ENCODE measurements at places on chromosomes 5 and 9.

GRCh38 chr5:62354028-62354874 lies 48.2 kb downstream of the KIF2A start:
- DNase-seq: no peak

DNA sequence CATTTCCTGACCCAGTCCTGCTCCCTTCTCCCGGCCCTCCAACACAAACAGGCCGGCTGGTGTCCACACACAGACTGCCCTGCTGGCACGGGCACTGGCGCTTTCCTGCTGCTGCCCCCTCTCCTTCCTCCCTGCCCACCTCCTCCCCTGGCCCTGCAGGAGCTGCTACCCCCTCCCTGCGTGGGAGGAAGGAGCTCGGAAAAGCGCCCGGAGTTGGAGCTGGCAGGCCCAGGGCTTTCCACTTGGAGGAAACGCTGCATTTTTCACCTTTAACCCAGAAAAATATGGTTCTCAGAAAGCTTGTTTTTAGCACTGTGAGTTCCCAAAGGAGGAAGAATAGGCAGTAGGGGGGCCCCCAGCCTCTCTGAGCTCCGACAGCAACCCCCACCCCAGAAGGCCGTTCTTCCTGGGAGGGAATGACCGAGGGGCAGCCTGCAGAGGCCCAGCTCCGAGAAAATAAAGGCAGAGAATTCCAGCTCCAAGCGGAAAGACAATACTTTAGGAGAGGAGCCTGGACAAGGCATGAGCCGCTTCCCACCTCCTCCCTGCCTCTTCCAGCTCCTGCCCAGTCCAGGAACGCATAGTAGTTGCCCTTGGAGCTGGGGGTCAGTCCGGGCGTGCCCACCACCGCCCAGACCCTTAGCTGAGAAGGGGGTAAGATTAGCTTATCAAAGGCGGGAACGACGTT lies 88.9 kb downstream of the LIFR start:
- DNase-seq: no peak

DNA sequence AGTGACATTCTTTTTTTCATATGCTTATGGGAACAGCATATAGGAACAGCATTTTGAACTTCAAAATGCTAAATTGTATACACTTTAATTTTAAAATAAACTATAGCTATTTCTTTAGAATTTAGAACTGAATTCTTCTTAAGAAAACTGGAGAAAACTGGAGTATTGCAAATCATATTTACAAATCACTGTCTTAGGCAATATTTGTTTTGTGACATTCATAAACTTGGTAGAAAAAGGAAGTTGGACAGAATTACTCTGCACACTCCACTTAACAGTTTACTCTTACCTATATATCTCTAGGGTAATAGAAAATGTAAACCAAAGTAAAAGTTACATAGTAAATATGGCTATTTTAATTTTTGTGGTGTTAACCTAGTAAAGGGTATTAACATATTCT lies 3.1 kb downstream of the DMRTA1 start:
- DNase-seq: no peak

DNA sequence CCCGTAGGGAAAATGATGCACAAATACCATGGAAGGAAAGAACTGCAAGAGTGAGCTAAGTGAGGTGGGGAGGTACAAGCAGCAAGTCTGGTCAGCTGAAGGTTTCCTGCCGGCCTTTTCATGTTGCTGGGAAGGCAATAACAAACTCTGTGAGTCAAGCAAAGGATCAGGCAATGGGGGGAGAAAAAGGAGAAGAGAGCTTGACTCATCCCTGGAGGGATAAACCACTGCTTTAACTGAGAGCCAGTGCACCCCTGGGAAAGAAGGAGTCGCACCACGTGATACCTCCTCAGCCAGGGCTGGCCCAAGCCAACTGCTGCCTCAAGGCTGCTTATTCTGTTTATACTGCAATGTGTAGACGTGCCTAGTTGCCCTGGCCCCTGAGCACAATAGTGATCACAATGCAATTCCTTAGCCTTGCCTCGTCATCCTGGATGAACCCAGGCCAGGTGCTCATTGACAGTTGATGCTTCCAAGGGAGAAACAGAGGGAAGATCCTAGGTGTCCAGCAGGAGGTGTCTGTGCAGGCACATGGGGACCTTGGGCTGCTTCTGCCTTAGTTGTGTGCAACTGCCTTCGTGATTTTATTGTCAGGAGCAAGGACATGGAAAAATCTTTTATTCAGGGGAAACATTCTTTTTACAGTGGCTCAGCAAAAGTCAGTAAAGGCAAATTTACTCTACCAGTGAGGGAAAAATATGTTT lies 203.0 kb upstream of the TUT7 start:
- no peak for DNase-seq

DNA sequence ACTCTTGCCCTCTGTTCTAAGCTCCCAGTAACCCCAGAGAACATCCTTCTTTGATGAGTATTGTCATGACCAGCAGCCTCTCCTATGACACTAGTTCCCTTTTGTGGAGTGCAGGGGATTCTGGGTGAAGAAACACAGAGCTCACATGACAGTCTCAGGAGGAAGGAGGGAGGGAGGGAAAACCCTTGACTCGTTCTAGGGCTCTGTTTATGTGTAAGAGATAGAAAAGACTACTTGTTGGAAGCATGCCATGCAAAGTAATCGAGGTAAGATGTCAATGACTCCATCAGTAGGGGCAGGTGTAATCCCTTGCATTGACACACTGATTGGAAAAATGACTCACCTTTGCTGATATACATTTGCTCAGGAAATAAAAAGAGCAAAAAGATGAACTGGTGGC lies 190.2 kb upstream of the ELL2 start:
- DNase-seq: no peak

DNA sequence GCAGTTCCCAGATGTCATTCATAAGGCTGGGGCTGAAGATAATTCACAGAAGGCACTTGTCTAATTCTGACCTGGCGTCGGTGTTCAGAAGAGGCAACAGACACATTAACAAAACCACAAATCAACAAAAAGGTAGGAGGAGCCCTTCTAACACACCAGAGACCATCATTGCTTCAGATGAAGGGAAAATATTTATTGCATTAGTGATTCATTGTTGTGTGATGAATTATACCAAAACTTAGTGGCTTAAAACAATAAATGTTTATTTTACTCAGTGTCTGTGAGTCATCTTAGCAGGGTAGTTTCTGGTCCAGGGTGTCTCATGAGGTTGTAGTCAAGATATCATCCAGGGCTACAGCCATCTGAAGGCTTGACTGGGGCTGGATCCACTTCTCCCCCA lies 91.3 kb upstream of the KIF2A start:
- DNase-seq: no peak

- DNase-seq: peak; percentile 17
These were observed 1.5 kb downstream of the GAS1 start for GRCh38 chr9:86945728-86946200.

DNA sequence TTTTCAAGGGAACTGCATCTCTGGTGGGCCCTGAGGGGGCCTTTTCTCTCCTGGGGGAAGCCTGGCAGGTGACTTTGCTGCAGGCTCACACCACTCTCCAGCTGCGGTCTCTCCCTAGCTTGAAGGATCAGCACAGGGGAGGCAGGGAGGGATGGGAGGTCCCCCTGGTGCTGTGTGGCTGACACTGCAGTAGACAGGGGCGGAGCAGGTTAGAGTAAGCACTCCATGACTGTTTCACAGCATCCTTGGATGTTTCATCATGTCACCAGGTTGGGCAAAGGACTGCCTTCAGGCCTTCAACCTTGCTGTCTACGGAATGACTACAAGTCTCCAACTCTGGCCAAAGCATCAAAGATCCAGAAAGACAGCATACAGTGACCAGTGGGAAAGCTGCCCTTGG lies 470.7 kb downstream of the CDK5RAP2 start:
- DNase-seq: no peak

DNA sequence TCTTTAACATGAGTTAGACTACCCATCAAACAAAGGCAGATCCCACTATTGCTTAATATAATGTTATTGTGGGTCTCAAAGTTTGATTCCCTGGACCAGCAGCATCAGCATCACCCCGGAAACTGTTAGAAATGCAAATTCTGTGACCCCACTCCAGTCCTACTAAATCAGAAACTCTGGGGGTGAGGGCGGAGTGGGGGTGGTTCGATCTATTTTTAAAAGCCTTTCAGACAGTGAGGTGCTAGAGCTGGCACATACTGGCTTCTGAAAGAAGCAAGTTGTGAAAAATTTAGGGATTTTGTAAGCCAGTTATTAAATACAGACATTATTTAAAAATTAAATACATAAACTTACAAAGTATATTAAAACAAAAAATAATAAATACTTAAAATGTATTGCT lies 513.2 kb downstream of the NFIB start:
- DNase-seq: no peak

- no peak for DNase-seq
These were observed 340.2 kb upstream of the BRINP1 start for GRCh38 chr9:119709431-119709830.

- DNase-seq: no peak
These were observed 108.5 kb upstream of the TXNDC8 start for GRCh38 chr9:110446171-110446570.

DNA sequence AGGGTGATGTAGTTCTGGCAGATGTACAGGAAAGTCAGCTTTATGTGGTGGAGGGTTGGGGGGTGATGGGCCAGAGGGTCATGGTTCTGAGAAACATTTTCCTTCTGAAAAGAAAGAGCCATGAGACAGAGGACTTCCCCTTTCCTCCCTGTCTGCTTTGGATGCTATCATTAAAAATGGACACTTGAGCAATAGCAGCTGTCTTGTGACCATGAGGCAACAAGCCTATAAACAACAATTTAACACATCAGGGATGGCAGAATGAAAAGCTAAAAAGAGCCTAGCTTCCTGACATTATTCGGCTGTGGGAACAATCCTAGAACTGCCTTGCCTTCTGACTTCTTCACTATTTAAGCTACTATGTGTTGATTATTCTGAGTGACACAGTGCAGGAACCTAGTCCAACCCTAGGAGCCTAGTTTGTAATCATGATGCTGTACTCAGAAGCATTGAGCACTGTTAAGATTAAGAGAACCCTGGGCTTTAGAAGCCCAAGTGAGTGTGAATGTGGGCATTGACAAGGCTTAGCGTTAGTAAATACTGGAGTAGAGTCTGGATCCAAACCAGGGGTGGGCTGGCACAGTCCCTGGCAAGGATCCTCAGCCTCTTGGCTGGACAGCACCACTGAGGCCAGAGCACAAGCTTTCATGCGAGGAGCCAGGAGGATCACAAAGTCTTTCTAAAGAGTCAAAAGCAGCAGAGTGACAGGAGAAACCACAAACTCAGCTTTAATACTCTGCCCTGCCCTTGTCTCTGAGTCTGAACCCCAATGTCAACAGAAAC lies 178.5 kb upstream of the EGFLAM start:
- no peak for DNase-seq

DNA sequence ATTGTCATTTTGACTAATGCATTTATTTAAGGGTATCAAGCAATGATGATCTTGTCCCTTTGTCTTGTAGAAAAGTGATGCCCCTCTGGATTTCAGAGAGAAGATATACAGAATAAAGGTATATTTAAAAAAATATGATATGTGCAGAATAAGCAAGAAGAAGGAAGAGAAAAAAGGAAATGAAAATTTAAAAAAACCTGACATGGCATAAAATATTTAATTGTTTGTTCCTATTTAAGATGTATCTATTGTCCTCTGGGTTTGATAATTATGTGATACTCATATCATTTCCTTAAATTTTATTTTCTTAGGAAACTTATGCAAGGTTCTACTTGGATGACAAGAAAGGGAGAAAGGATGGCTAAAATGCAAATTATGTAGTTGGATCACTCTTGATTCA lies 983.7 kb upstream of the CDH6 start:
- no peak for DNase-seq

DNA sequence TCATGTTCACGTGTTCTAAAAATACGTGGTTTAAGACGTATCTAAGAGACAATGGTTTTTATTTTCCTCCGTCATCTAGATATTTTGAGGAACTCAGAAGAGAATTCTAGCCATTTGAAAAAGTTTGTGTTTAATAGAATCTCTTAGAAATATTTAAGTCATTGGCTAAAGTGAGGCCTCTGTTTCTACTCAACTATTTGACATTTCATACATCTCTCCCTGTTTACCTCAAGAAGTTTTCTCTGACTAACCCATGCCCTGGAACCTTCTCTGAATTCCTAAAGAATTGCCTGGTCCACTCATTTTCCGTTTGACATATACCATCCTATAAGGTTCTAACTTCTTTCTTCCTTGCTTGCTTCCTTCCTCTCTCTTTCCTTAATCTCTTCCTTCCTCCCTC lies 178.7 kb downstream of the SNCAIP start:
- DNase-seq: no peak

DNA sequence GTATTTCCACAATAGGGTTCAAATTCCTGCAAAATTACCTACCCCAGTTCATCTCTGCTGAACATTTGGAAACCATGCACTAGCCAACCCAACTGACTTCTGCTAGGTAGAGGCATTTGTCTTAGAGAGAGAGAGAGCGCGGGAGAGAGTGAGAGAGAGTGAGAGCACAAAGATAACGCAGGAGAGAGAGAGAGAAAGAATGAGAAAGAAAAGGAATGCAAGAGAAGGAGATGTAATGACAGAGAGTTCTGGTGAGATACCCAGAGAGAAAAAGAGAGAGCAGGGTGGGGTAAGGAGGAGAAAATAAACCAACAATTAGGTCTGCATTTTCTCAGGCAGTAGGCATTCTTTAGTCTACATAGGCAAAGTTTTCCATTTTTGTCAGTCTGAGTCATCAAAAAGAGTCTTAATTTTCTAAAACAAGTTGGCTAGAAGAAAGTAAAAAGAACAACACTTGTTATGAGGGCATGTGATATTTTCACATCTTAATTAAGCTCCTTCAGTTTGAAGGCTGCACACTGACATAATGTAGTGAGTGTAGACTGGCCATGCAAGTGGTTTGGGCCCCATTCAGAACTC lies 98.2 kb downstream of the MAP1B start:
- no peak for DNase-seq

GRCh38 chr5:135553688-135554462 lies 18.1 kb upstream of the NEUROG1 start:
- no peak for DNase-seq

GRCh38 chr9:21060919-21061561 lies 16.7 kb downstream of the IFNB1 start:
- no peak for DNase-seq

DNA sequence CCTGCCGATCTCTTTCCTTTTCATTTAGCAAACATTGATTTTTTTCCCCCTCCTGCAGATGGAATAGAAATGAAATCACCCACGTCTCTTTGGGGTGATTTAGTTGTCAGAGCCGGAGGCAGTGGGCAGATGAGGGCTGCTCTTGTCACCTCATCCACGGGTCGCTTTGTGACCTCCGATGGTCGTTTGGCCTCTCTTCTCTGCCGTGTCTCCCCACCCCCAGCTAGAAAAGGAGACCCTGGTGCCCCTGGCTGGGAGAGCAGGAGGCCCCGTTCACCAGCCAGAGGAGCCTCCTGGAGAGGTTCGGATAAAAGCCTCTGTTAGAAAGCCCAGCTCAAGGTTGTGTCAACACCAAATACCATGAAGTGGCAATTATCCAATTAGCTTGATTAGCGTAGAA lies 21.6 kb upstream of the RXRA start:
- DNase-seq: no peak

DNA sequence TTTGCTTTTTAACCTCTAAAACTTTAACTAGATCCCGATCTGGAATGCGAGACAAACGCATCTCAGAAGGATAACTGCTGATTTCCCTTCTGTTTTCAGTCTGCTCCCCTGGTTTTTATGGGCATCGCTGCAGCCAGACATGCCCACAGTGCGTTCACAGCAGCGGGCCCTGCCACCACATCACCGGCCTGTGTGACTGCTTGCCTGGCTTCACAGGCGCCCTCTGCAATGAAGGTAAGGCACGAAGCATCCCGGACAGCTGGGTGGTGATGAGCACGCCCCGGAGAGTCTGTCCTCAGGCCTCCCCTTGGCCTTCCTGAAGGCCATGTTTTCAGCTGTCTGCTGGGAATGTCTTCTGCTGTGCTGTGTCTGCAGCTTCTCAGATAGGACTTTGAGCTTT lies 82.9 kb upstream of the PRRC1 start:
- DNase-seq: no peak
